NCI-H2081 treated with DMSO at 0.1 percent for 48 hours (cell line): ENCODE measurements at places on chromosomes 5 and 9.

GRCh38 chr5:168001318-168001717, 290.1 kb upstream of the WWC1 start:
- DNase-seq: no peak

DNA sequence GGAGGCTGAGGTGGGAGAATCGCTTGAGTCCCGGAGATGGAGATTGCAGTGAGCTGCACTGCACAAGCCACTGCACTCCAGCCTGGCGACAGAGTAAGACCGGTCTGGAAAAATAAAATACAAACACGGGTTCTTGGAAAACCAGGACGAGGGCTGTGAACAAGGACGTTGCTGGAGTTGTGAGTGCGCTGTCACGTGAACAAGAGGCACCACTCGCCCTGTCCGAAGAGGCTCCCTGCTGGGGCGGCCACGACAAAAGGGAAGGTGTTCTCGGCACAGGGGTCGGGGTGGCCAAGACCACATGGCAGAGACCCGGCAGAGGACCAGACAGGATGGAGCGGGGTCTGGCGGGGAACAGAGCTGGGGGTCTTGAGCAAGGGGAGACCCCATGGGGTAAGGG, 30.6 kb upstream of the UBAC1 start:
- DNase-seq: no peak

DNA sequence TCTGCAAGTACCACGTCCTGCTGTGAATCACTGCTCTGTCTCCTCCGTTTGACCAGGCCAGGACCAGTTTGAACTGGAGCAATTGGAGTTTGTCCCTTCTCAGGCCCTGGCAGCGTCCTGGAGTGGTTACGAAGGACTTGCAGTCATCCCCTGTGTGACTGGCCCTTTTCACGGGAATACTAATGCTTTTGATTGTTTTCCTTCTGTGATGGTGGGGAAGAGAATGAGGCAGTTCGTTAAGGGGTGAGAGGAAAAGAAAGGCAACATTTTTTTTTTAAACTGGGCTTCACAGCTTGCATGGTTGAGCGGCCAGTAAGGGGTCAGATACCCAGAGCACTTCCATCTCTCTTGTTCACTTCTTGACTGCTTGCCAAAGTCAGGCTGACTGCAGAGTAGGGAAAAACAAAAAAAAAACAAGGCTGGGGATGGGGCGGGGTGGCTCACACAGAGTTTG, 153.5 kb upstream of the STK32A start:
- no peak for DNase-seq

- peak; percentile 45 for DNase-seq
Measured at GRCh38 chr9:79020276-79020675, 551.5 kb upstream of the TLE4 start.

DNA sequence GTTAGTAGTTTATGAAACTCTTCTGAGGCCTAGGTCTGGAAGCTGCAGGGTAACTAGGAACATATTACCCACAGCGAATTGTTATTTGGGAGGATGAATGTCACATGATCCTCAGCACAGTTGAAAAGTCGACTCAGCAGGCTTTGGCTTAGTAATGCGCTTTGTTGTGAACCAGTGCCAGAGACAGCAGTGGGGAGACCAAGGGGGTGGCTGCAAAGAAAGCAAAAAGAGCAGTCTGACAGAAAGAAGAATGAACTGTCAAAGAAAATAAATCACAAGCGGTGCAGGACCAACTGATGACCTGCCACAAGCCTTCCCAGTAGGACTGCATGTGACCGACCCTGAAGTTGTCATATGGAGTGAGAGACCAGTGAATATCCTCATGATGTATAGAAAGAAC, 170.0 kb downstream of the CCDC171 start:
- no peak for DNase-seq

DNA sequence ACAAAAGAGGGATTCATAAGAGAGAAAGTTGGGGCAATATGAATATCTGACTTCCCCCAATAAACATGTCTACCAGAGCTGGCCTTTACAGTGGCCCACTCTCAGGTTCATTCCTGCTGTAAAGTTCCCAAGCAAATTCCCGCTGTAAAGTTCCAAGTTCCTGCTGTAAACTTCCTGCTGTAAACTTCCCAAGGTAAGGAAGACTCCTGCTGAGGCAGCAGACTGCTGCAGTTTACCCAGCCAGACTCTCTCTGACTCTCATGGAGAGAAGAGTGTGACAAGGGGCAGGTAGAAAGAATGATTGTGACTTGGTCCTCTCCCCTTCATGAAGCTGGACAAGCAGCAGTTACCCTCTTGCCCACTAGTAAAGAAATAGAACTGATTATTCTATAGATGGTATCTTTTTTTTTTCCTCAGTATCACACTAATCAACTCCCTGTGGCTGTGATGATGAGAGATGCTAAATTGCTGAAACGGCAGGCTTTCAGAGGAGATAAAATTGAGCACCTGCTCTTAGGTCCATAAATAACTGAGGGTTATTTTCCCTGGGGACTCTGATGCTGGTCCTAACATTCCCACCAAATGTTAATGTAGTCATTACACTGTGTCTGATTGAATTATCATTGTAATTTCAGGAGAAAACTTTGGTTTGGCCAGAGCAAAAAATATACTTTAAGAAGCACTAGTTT, 220.4 kb downstream of the PARP8 start:
- DNase-seq: no peak

DNA sequence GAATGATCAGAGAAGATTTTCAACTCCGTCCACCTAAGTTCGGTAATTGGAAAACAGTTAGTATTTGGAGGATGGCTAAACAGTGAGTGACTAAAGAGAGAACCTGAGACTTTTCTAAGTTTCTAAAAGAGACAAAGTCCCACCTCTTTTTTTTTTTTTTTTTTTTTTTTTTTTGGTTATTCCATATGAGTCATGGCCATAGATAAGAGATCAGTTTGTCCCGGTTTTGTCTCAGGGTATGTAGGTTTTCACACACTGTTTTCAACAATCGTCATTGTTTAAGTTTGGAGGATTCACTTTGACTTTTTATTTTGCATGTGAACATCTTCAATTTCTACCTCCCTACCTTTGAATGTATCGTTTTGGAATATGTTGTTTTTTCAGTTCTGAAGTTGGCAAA, 85.9 kb downstream of the NTRK2 start:
- DNase-seq: no peak

- no peak for DNase-seq
Measured at GRCh38 chr9:114163517-114163951, 8.2 kb downstream of the COL27A1 start.

GRCh38 chr5:181114844-181115778, 15.9 kb downstream of the OR2V1 start:
- no peak for DNase-seq

DNA sequence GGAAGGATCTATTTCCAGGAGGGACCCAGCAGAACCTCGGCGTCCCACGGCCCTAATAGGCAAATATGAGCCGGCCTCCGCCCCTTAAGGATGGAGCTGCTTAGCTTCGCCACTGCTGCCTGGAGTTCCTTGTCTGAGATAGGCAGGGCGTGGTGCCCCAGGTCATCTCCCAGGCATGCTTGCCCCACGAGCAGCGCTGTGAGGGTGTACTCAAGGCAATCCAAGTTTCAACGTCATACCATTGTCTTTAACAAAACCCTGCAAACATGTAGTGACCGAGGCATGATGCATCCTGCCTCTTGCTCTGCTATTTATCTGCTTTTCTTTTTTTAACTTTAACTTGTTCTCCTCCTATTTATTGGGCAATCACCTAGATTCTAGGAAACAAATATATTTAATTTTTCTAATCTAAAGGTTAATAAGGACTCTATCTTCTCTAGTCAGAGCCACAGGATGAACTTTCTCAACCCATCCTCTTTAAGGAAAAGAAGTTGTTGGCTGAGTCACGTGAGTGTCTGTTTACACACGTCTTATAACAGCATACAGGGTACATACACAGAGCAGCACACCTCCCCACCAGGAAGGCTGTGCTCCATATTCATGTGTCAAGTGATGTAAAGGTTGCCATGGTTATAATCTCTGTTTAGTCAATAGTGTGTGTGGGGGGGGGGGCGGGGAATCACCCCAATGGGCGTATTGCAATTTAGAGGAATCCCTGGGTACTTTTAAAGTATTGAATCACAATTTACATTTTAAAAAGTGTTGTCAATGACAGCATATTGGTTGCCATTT, 27.3 kb upstream of the ZSWIM6 start:
- no peak for DNase-seq

DNA sequence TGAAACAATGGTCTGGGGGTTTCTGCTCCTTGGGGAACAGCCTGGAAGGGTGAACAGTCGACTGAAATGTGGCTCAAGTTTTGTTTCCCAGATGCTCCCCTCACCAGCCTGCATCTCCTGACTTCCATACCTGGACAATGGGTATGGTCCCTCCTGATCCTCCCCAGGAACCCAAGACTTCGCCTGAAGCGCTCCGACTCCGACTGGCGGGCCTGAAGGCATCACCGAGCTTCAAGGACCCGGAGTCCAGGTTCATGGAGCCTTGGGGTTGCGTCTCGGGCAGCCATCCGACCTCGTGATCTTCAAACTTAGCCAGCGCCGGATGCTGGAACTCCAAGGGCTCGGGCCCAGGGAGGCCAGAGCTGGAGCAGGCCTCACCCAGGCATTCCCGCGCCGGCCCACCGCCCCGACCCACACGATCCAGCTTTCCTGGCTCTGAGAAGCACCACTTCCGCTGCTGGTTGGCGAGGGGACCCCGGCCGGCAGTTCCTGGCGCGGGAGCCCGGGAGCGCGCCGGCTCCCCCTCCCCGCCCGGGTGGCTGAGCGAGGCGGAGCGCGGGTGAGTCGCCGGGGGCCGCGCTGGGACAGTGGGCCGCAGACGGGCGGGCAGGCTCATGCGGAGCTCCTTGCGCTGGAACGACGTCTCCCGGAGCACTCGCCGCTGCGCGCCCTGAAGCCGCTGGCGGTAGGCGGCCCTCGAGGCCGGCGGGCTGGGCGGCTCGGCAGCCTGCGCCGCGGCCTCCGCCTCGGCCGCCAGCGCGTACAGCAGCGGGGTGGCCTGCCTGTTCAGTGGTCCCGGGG, 5.2 kb downstream of the SHROOM1 start:
- DNase-seq: no peak

GRCh38 chr5:149633476-149634350, 52.4 kb downstream of the ARHGEF37 start:
- no peak for DNase-seq

- DNase-seq: no peak
Measured at GRCh38 chr5:135211791-135212190, 177.8 kb upstream of the PITX1 start.

DNA sequence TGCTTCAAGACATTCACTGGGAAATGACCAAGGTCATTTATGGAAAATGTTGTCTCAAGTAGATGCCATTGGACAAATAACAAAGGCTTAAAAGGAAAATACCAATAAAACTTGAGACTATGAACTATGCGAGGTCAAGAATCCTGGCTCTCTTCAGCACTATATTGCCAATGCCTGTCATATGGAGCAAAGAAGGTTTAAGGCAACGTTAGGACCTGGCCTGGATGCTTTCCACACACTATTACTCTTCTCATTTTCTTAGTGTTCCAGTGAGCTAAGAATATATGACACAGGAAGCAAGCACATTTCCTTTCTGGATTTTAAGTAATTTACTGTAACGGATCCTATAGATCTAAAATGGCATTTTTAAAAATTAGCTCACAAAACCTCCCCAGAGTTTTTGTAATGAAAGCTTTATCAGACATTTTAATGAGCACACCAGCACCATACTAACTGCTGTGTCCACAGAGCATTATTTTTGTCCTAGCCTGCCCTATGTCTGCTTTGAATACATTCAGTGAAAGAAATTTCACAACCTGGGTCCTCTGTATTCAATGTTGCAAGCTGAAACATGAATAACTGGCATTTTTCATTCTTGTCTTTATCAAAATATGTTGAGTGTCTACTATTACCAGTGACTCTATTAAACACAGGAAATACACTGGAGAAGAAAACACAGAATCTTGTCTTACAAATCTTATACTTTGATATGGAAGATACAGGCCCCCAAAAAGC, 315.6 kb downstream of the CETN3 start:
- DNase-seq: no peak

- no peak for DNase-seq
Measured at GRCh38 chr9:89826186-89826585, 221.4 kb downstream of the GADD45G start.

DNA sequence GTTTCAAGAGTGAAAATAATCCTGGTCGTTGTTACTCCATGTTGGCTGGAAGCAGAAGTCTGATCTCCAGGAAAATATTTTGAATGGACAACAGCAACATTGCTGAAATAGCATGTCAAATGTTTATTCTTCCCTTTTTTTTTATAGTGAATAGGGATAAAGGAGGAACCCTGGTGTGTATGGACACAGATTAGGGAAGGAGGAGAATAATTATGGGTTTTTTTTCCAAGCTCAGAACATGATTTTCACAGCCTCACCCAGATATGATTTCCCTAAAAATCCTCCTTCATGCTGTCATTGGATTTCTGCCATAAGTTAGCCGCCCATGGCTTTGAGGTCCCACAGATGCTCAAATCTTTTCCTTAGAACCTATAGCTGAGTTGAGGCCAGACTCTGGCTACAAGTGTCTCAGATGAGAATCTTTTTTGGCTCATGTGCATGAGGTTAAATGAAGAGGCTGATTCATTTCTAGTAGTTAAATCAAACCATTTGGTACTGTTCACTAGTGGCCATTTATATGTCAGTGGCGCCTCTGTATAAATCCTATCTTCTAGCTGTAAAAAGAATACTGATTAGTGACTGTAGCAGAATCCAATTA, 65.5 kb upstream of the LIFR start:
- no peak for DNase-seq

GRCh38 chr5:179385914-179386313, 40.7 kb upstream of the ADAMTS2 start:
- no peak for DNase-seq

DNA sequence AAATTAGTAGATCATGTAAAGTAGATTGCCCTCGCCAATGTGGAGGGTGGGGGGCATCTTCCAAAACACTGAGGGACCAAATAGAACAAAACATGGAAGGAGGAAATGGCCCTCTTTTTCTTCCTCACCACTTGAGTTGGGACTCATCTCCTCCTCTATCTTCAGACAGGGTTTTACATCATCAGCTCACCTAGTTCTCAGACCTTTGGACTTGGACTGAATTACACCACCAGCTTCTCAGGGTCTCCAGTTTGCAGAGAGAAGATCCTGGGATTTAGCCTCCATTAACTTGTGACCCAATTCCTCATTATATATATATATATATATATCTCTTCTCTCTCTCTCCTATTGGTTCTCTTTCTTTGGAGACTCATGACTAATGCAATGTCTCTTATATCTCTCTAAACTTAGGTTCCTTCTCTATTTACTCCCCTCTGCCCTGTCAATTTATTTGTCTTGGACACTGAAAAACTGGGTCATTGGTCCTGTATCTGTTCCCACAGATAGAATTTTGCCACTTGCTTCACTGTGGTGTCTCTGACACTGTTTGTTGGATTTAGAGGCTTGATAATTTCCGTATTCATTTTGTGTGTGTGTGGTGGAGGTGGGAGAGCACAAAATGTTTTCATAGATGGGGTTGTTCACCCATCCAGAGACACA, 54.3 kb upstream of the TXNDC8 start:
- no peak for DNase-seq
